ENCODE measurements at places on chromosomes 11 and 22.

GRCh38 chr11:9613830-9614762 is 40.6 kb downstream of the WEE1 start:
- DNase-seq, result peak; percentile 54

GRCh38 chr22:39301926-39302325 is 17.5 kb downstream of the RPL3 start:
- DNase-seq, result no peak

- no peak for DNase-seq
These were observed 228.5 kb upstream of the SESN3 start for GRCh38 chr11:95459291-95460042.

DNA sequence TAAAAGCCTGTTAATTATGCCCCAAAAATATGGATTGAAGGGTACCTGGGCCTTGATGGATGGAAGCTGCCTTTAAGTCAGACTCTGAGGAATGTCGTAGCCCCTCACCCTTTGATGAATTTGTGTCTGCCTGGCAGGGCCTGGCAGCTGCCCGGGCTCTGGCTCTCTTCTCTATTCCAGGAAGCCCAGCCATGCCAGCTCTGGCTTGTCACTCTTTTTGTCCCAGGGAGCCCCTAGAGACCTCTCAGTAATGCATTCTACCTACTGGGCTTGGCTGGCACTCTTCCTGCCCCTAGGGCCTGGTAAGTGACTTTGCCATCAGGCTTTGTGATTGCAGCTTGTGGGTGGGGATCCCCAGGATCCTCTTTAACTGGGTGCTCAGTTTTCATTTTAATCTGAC is 103.8 kb downstream of the GRIK4 start:
- DNase-seq, result no peak

GRCh38 chr22:43113526-43114251 is 3.1 kb downstream of the BIK start:
- DNase-seq, result peak; percentile 27

DNA sequence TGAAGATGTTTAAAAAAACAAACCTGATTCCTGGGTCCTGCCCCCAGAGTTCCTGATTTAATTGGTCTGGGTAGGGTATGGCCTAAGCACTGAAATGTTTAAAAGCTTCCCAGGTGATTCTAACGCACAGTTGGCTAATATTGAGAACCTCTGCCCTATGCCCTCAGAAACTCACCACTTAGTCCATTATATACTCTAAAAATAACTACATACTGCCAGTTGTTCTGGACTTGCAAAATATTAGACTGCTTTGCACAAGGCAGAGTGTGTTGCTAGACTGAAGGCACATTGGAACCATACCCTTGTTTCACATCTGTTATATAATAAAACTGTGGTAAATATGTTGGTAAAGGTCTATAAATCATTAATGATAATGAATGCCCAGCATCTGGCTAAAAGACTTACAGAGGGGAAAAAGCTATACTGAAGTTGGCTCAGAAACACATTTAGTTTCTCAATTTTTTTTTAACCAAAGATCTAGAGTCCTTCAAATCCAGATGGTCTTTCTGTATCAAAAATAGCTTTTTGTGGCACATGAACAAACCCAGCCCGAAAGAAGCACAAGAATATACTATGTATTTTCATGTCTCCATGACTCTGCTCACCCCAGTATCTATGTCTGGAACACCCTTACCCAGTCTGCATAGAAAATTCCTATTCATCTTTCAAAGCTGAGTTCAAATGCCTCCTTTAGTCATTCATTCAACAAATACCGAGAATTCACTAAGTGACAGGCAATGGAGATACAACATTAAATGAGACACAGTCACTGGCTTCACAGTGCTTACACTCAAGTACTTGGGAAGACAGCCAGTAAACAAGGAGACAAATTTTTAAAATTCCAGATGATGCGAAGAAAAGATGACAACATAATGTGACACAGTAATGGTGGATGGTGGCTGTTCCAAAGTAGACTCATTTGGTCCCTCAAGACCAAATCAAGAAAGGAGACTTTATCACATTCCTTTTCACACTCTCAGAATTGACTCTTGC is 44.1 kb downstream of the RBFOX2 start:
- no peak for DNase-seq

DNA sequence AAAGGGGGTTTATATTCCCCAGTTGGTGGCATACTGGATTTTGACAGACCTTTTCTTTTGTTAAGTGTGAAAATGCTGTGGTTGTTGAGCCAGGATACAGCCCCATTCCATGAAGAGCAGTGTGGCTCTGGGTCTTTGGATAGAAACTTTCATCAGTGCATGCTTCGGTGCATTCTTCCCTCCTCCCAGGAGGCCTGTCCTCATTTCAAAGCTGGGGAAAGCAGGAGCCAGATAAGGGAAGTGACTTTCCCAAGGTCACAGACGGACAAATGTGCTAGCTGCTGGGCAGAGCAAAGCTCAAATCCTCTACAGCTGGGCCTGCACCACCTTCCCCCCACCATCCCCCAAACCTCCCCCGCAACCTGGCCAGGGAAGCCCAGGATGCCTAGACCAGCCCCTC is 184.5 kb upstream of the NTM start:
- DNase-seq, result no peak

DNA sequence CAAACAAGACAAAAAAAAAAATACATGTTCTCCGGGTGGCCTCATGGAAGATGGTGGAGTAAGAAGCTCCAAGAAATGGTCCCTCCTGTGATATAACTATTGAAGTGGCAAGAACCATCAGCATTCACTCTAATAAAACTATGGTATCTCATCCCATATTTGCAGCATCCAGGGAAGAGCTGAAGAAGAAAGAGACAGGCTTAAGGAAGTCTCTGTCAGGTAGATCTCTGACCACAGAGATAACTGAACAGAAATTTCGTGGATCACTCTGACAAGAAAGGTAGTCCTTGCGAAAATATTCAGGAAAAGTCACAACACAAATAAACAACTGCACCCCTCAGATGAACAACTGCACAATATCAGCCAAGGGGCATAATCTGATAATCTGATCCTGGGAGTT is 54.6 kb upstream of the IGLL5 start:
- DNase-seq, result no peak

GRCh38 chr11:3382613-3383285 is 3.8 kb upstream of the ZNF195 start:
- DNase-seq, result no peak

GRCh38 chr22:48618326-48618725 is 1209.3 kb downstream of the BRD1 start:
- no peak for DNase-seq

GRCh38 chr11:75945446-75945845 is 130.4 kb downstream of the UVRAG start:
- no peak for DNase-seq

GRCh38 chr11:75383246-75383645 is 16.1 kb upstream of the RPS3 start:
- DNase-seq, result peak; percentile 63

DNA sequence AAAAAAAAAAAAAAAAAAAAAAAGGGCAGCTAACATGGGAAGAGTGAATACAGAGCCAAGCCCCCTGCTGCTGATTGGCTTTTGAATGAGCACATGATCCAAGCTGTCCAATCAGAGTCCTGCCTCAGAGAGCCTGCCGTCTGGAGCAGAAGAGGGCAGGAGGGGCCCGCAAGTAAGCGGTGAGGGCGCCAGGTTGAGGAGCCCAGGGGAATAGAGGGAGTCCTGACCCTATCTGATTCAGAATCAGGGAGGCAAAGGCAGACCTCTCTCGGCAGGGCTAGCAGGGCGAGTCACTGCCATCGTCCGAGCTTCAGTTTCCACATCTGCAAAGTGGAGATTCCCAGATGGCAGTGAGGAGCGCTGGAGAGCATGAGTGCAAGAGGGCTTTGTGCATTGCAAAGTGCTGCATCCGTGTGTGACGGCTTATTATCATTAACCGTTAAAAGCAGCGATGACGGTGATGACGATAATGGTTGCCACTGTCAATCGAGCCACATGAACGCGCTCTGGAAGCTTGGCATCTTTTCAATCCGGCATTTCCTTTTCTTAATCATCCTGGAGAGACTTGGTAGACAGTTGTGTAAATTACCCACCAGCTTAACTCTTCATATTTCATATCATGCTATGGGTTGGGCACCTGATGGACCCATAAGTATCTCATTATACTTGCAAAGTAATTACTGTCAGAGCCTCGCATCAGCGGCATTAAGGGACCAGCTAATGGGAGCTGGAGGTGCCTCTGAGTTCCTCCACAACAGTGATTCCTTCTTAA is 68.6 kb upstream of the ATXN10 start:
- DNase-seq, result no peak

DNA sequence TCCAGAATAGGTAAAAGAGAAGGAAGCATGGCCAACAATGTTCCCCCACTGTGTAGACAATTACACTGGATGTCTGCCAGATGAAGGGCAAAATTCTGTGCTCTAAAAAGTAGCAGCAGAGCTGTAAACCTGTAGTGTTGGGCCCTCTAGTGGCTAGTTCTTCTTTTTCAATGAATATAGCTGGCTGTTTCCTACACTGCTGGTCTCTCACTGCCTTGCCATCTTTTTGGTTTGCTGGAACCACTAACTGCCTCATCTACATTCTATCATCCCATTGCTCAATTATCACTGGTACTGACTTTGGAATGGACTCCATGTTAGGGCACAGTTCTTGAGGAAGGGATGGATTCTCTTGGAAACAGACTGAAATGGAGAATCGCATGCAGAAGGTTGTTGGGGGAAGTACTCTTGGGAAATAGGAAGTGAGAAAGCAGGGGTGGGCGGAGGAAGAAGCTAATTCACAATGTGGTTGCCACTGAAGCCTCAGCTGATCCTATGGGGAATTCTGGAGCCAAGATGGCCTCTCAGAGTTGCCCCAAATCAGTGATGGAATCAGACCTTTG is 17.9 kb downstream of the KCNE3 start:
- peak; percentile 61 for DNase-seq

GRCh38 chr22:31695423-31695822 is 33.4 kb upstream of the PISD start:
- DNase-seq, result peak; percentile 58

GRCh38 chr11:70833011-70833410 is 419.4 kb downstream of the SHANK2 start:
- DNase-seq, result no peak

DNA sequence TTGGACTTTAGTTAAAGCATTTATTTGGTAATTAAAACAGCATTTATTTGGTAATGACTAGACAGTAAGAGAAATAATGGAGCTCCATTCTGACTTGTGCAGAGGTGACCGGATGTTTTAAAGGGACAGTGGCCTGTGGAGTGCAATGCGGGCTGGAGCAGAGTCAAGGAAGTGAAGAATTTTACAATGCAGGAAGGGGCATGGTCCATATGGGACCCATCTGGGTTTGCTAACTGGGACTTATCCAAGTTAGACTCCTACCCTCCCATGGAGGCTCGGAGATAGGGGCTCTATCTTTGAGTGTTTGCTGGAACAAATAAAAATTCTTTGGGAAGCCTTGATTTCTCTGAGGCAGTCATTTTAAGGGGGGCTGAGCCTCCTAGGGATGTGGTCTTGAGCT is 59.9 kb upstream of the MYO18B start:
- no peak for DNase-seq
